K562 (cell line): ENCODE measurements at places on chromosomes 1 and 21. TPM values are rescaled to one million over a fixed set of nuclear protein-coding genes. Genes with fewer than 3 reads are reported as not detected.
A peak's percentile ranks its signal among the peaks of the same experiment; 100 is the strongest.

Gene NBPF10
- polyA plus RNA-seq: 0.63 and 0.66 TPM in 2 replicates

Gene EDARADD
- 17.8 and 21.5 TPM in 2 replicates for polyA plus RNA-seq

- DNase-seq: no peak
Measured at GRCh38 chr1:113036639-113037321, 36.2 kb upstream of the LRIG2 start.

- DNase-seq: no peak
Measured at GRCh38 chr21:45821315-45821962, 160.1 kb upstream of the COL6A1 start.

Gene MYOG
- not detected in 2 replicates for polyA plus RNA-seq

- DNase-seq: no peak
Measured at GRCh38 chr1:166836733-166837132, 2.5 kb upstream of the POGK start.

Gene TMIGD3
- not detected in 2 replicates for polyA plus RNA-seq

Gene CCDC190
- not detected in 2 replicates for polyA plus RNA-seq

DNA sequence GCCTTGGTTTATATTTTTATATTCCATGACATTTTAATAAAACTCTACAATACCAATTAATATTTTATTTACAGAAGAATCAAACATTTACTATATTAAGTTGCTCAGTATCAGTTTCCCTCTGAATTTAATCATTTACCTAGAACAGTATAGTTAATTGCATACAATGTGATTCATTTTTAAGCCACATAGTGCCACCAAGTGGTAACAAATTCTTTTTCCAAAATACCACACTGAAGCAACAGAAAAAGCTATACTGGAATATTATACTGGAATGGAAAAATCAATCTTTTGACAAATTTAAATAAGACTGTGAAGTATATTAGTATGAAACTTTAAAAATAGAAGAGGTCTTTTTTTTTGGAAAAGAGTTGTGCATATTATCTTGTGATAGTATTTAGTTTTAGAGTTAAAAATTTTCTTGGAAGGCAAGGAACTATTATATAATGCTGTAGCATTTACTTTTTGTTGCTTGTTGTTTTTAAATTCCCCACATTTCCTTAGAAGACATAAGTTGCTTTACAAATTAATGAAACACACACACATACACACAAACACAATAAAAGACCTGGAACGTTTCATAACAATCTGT, 57.3 kb downstream of the ZNF644 start:
- DNase-seq: no peak

DNA sequence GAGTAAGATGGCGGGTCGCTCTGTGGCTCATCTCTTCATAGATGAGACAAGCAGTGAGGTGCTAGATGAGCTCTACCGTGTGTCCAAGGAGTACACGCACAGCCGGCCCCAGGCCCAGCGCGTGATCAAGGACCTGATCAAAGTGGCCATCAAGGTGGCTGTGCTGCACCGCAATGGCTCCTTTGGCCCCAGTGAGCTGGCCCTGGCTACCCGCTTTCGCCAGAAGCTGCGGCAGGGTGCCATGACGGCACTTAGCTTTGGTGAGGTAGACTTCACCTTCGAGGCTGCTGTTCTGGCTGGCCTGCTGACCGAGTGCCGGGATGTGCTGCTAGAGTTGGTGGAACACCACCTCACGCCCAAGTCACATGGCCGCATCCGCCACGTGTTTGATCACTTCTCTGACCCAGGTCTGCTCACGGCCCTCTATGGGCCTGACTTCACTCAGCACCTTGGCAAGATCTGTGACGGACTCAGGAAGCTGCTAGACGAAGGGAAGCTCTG, 2.4 kb downstream of the TNFAIP8L2 start:
- DNase-seq: no peak

DNA sequence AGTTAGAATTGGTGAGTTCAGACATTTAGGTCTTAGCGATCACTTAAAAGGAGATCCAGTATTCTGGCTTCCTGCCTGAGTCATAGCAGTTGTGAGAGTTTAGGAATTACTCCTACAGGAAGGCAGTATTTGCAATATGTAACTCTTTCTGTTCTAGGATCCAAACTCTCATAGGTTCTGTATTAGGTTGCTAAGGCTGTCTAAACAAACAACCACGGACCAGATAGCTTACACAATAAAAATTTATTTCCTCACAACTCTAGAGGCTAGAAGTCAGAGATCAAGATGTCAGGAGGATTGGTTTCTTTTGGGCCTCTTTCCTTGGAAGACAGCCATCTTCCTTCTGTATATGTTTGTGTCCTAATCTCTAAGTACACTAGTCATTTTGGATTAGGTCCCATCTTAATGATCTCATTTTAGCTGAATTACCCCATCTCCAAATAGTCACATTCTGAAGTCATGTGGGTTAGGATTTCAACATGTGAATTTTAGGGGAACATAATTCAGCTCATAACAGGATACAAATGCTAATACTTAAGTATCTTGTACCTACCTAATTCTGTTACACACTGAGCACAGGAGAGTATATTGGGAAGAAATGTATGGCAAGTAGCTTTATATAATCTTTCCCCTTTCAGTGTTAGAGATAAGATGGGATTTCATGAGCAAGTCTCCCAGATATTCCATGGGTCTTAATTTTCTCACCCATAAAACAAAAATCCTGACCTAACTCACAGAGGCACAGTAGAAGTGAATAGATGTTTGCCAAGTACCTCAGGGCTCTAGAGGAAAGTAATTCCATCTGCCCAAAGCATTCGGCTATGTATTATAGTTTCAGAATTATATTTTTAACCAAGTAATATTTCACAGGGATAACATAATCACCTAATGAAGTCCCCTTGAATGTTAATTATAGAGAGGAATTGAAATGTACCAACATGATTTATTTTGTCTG, 144.4 kb downstream of the PTBP2 start:
- DNase-seq: no peak

- DNase-seq: no peak
Measured at GRCh38 chr1:65097076-65097475, 50.9 kb upstream of the AK4 start.

GRCh38 chr1:29123053-29123886, 433 bp downstream of the TMEM200B start:
- DNase-seq: no peak

Gene NMNAT2
- not detected in 2 replicates for polyA plus RNA-seq

GRCh38 chr1:101592845-101593244, 356.0 kb downstream of the S1PR1 start:
- no peak for DNase-seq

- DNase-seq: peak; percentile 34
Measured at GRCh38 chr1:62175568-62176179, 19.0 kb upstream of the L1TD1 start.

- DNase-seq: no peak
Measured at GRCh38 chr1:230398856-230399255, 27.3 kb downstream of the PGBD5 start.

Gene VHLL
- polyA plus RNA-seq: not detected in 2 replicates

Gene CD5L
- polyA plus RNA-seq: not detected in 2 replicates

DNA sequence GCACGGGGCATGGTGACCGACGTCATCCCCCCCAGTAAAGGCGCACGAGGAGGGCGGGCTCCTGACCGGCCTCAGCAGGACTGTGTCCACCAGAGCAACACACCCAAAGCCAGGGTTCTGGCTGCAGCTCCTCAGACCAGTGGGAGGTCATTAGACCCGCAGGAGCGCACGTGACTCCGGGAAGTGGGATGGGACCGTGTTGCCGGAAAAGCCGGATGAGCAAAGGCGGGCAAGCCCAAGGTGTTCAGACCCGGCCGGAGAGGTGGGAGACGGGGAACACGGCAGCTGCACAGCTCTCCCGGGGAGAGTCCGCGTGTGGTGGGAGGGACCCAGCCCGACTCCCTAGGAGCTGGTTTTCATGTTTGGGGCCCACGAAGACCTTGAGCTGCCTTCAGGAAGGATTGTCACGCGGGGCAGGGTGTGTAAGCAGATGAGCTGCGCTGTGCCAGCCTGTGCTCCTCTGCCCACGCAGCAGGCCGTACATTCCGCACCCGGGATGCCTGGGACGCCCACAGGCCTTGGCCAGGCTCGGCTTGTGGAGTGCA, 20.6 kb upstream of the TRAPPC10 start:
- no peak for DNase-seq

Gene TSPAN1
- not detected in 2 replicates for polyA plus RNA-seq

Gene ICOSLG
- 0.15 and 0.23 TPM in 2 replicates for polyA plus RNA-seq

Gene PSMD4
- 302 and 313 TPM in 2 replicates for polyA plus RNA-seq

DNA sequence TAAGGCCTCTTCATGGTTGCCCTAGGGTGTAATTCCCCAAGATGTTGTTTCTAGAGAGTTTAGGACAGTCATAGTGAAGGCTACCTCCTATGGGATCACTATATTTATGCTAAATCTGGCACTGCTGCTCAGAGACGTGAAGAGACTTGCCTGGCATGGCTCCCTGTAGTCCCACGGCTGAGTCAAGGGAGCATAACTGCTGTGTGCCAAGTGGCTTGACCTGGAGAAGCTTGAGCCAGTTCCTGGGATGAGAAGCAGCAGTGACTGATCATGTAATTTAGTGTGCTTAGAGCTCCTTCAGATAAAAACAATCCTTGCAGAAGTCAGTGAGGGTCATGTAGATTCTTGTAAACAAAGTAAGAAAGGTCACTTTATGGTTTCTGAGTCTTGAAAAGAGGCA, 68.9 kb upstream of the TSPAN2 start:
- no peak for DNase-seq

Gene OR2T2
- not detected in 2 replicates for polyA plus RNA-seq

GRCh38 chr1:27567971-27568299, 36.0 kb downstream of the AHDC1 start:
- no peak for DNase-seq

Gene PODN
- polyA plus RNA-seq: not detected in 2 replicates

- DNase-seq: no peak
Measured at GRCh38 chr1:233005156-233005555, 54.7 kb downstream of the NTPCR start.

DNA sequence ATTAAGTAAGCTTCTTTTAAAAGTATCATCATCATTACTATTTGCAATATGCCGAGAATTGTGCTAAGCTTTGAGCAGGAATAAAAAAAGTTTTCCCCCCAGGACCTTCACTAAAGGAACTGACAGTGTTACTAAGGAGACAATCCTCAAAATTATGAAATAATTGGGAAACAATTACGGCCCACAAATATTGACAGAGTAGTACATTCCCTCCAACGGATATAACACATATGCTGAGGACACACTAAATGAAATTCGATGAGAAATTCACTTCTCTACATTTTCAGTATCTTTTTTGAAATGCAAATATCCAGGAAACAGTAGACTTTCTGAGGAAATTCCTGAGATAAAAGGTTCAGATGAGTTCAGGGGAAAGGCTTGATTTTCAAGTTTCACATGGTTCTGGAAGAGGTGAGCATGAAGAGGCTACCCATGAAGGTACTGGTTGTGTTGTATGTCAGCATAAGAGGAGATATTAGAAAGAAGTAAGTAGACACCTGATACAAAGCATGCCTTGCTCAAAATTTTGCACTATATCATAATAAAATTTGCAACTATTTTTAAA, 171.2 kb upstream of the NR5A2 start:
- DNase-seq: no peak

GRCh38 chr1:32898958-32899357, 2.2 kb downstream of the TMEM54 start:
- no peak for DNase-seq

- DNase-seq: no peak
Measured at GRCh38 chr1:230493264-230493663, 67.1 kb upstream of the PGBD5 start.

DNA sequence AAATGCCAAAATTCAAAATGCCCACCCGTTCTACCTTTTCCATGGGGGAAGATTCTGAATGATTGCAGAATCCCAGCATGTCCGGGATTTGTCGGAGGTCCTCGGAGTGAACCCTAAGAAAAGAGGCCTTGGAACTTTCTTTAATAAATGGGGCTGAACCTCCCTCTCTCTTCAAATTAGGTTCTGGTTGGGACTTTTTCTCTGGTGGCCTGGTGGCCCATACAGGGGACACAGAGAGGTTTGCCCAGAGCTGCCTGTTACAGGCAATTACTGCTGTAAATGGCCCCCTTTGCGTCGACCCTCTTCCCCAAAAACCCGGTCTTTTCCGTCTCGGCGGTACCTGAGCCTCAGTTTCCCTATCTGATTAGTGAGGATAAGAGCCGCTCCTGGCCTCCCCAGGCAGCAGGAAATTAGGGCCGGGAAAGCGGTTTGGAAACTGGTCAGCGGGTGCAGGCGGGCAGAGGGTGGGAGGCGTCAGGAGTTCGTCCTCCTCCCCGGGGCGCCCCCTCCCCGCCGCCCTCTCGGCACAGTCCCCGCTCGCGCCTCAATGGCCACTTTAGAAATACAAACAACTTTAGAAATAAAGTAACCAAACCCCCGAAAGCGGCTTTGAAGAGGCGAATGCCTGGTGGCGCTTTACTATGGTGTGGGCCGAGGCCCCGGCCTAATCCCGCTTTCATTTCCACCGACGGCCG, 15.6 kb downstream of the PAX7 start:
- no peak for DNase-seq
